Neural progenitor cell (in vitro differentiated cells): ENCODE measurements at places on chromosomes 11 and 22.

- H3K4me3 ChIP-seq: no peak overlapping the region
- no peaks in the 10 kb centered on the region for H3K4me1 ChIP-seq
- no peak overlapping the region for H3K27ac ChIP-seq
- H3K36me3 ChIP-seq: no peaks in the 10 kb centered on the region
- no peak for DNase-seq
- no peaks in the 10 kb centered on the region for H3K27me3 ChIP-seq
Measured at GRCh38 chr11:42462558-42463310, 849.1 kb upstream of the API5 start.

DNA sequence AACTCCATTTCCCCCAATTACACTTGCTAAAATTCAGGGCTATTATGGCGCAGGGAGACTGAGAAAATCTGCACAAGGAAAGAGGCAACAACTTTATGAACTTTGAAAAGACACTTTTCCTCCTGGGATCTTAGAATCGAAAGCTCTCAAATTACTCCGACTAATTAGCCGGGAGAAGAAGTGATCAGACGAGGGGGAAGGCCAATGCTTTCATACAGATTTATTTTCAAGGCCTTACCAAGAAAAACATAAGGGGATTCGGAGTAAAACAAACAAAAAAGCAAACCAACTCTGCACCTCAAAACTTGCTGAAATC is 1.6 kb downstream of the PAX6 start:
- H3K27me3 ChIP-seq: peaks cover 79% of the 10 kb centered on the region
- peak overlapping the region; percentile 91 for H3K4me3 ChIP-seq
- peaks cover 36% of the 10 kb centered on the region for H3K4me1 ChIP-seq
- DNase-seq: no peak

- no peaks in the 10 kb centered on the region for H3K36me3 ChIP-seq
- H3K4me1 ChIP-seq: peaks cover 36% of the 10 kb centered on the region
- DNase-seq: no peak
- H3K4me3 ChIP-seq: peak overlapping the region; percentile 73
- no peak overlapping the region for H3K27ac ChIP-seq
Measured at GRCh38 chr11:118927554-118928100, 1.9 kb upstream of the BCL9L start.

- peaks cover 59% of the 10 kb centered on the region for H3K4me1 ChIP-seq
- H3K4me3 ChIP-seq: no peak overlapping the region
Measured at GRCh38 chr22:45760682-45761081, 89.0 kb downstream of the ATXN10 start.

- H3K4me3 ChIP-seq: no peak overlapping the region
- H3K36me3 ChIP-seq: no peaks in the 10 kb centered on the region
- no peak for DNase-seq
- H3K27me3 ChIP-seq: no peaks in the 10 kb centered on the region
- H3K27ac ChIP-seq: no peak overlapping the region
Measured at GRCh38 chr11:71340086-71340606, 87.8 kb upstream of the SHANK2 start.

GRCh38 chr11:66909181-66909580 is 49.0 kb downstream of the PC start:
- H3K27me3 ChIP-seq: no peaks in the 10 kb centered on the region
- DNase-seq: no peak
- H3K27ac ChIP-seq: no peak overlapping the region

GRCh38 chr22:41369424-41369745 is 12.4 kb upstream of the TEF start:
- peaks cover 22% of the 10 kb centered on the region for H3K4me1 ChIP-seq
- H3K27me3 ChIP-seq: no peaks in the 10 kb centered on the region
- H3K36me3 ChIP-seq: no peaks in the 10 kb centered on the region
- no peak overlapping the region for H3K4me3 ChIP-seq
- no peak for DNase-seq
- H3K27ac ChIP-seq: no peak overlapping the region

GRCh38 chr11:66221012-66221411 is 47.4 kb upstream of the RAB1B start:
- H3K36me3 ChIP-seq: no peaks in the 10 kb centered on the region
- H3K4me3 ChIP-seq: no peak overlapping the region
- no peak overlapping the region for H3K27ac ChIP-seq
- no peaks in the 10 kb centered on the region for H3K27me3 ChIP-seq
- H3K4me1 ChIP-seq: no peaks in the 10 kb centered on the region

GRCh38 chr11:16505481-16505880 is 149.1 kb upstream of the SOX6 start:
- no peak for DNase-seq
- no peaks in the 10 kb centered on the region for H3K27me3 ChIP-seq
- no peaks in the 10 kb centered on the region for H3K36me3 ChIP-seq

GRCh38 chr11:78647986-78648875 is 73.6 kb upstream of the NARS2 start:
- H3K4me3 ChIP-seq: no peak overlapping the region
- peaks cover 3% of the 10 kb centered on the region for H3K27me3 ChIP-seq
